ENCODE measurements at places on chromosomes 7 and 10.
A peak's percentile ranks its signal among the peaks of the same experiment; 100 is the strongest.

- no peak for DNase-seq
These were observed 20.7 kb upstream of the ZMIZ1 start for GRCh38 chr10:79047875-79048638.

DNA sequence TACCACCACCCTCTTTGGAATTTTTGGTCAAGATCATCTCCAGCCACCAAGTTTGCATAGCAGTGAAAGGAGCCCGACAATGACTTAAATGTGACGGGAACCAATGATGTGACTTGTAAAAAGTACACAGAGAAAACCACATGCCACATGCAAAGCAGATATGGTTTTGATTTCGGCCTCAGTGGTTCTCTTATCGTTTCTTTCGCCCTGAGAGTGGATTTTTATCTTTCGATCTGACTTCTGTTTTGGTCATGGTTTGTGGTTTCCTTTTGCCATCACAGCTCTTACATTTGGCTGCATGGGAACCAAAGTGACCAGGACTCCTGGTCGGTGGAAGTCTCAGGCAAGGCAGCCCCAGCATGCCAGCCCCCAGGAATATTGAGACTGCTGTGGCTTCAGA lies 31.5 kb downstream of the TCF7L2 start:
- DNase-seq, result peak; percentile 26

DNA sequence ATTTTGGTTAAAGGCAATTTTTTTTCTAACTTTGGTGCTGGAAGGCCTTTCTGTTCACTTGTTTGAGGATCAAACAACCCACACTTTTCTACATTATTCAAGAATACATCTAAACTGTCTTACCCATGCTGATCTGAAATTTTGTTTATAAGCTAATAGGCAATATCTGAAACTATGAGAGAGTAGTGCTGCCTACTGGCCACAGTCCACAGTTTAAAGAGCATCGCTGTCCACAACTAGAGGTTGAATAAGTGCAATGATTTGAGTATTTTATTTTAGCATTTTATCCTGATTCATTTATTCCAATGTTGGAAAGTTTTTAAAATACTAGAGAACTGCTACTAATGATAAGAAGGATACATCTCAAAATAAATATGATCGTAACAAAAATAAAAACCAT lies 306.9 kb downstream of the ELMO1 start:
- DNase-seq, result no peak

- no peak for DNase-seq
These were observed 21.8 kb upstream of the ITPRID1 start for GRCh38 chr7:31492086-31492485.

- DNase-seq, result no peak
These were observed 117.1 kb upstream of the POT1 start for GRCh38 chr7:125046767-125047166.

GRCh38 chr7:51229620-51230323 lies 86.8 kb downstream of the COBL start:
- DNase-seq, result no peak

- DNase-seq, result no peak
These were observed 875.8 kb upstream of the KCND2 start for GRCh38 chr7:119397156-119397555.

GRCh38 chr10:56351909-56352630 lies 9.0 kb downstream of the ZWINT start:
- no peak for DNase-seq

DNA sequence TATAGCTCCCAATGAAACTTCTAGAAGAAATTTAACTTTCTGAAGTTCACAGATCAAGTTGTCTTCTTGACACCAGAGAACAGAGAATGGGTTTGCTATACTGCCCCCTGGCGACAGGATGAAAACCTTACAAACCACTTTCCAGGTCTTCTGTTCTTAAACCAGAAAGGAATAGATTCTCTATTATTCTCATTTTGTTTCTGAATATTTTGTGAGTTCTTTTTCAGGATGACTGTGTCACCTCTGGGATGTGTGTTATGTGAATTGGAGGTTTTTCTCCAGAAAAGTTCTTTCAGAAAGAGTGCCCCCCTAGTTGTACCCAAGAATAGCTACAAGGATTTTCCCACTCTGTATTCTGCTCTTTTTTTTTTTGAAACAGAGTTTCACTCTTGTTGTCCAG lies 6.3 kb downstream of the IFT22 start:
- peak; percentile 32 for DNase-seq

GRCh38 chr7:74066626-74067025 lies 17.0 kb upstream of the LIMK1 start:
- DNase-seq, result no peak

DNA sequence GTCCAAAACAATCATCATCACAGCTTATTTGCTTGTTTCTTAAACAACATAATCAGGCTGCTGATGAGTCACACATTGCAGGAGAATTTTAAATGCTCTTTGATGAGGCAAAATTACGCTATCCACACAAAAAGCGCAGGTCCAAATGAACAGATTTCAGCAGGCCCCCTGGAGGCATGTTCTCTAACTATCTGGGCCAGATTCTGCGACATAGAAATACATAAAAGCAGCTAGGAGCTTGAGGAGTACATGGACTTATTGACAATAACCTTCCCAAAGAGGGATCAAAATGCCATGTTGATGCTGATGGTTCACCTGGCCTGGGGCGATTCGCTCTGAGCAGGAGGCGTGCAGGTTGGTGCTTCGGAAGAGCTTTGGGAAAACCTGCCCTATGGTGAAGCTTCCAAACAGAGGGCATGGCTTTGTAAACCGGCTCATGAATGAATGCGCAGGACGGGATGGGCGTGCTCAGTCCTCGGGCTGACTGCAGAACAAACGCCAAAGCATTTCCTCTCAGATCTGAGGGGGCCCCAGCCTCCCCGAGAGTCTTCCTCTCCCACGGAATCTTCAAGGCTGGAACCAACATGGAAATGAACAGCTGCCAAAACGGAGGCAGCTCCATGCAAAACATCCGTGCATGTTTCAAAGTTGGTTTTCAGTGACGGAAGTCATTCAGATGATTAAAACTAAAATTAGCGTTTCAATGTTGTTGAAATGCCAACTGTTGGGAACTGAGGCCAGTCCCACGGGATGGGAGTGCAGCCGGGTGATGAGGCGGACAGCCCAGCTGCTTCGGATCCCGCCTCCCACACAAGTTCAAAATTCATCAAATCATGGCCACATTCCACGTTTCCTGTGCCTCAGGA lies 179.6 kb downstream of the TCERG1L start:
- no peak for DNase-seq

GRCh38 chr10:97534746-97535367 lies 36.1 kb downstream of the UBTD1 start:
- DNase-seq, result peak; percentile 19

GRCh38 chr7:32126843-32127242 lies 56.6 kb upstream of the PDE1C start:
- no peak for DNase-seq

- peak; percentile 65 for DNase-seq
These were observed 100.7 kb upstream of the AFAP1L2 start for GRCh38 chr10:114504769-114505579.

DNA sequence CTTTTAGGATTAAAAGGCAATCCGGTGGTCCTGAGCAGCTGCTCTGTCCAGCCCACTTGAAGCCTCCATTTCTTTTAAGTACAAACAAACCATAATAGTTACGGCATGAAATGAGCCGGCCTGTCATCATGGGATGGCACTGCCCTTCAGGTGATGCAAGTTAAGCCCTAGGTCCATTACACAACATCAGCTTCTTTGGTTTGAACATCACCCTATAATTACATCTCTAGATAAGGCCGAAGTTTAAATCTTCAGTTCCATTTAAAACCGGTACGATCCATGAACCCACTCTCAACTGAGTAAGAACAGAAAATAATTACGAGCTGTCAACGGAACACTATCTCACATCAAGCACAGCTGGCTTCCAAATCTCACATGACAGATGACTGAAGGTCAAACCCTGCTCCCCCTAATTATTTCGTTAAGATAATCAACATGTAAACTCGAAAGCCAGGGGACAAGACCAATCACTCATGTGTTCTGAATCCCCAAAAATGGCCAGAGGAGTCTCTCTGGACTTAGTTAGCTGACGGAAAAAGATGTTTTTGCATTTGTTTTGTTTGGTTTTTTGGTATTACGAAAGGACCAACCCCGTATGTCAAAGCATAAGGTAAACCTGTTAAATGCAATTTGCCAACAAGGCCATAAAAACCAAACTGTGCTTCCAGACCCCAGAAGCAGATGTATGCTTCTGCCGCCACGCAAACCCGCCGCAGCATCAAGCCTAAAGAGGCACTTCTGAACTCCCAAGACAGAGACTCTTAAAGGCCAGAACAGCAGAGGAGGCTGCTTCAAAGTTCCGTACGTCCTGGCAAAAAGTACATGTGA lies 10.8 kb downstream of the GNA12 start:
- DNase-seq, result no peak

DNA sequence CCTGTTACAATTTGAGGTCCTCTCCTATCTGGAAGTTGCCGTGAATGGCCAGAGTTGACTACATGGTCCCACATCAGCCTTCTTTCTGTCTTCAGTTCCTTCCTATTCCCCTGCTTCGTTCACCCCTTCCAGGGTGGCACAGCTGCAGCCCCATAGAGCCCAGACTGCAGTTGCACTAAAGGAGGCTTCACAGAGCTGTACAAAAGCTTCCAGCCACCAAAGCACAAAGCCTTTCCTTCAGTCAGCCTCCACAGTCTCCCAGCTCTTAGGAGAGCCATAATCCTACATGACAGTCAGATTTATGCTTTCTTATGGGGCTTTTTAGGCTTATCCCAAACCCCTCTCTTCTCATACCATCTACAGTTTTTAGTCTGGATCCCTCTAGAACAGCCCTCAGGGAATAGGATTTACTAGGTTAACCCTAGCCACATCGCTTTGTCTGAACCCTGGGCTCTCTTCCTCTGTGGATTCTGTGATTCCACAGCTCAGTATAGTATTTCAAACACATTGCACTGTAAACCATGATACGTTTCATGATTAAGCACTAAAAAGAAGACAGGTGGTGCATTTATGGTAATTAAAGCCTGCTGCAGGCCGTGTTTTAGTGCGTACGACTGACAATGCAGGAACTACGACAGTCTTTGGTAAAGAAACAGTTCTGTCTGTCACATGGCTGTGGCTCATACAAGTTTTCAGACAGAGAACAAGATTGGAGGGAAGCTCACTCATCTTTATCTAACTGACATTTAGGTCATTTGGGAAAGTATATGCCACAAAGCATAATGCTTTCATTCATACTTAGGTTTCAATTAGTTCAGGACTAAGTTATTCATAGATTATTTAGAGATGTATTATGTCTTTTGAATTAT lies 208.3 kb upstream of the KMT2E start:
- DNase-seq, result no peak

- peak; percentile 17 for DNase-seq
These were observed 837.1 kb downstream of the LRMDA start for GRCh38 chr10:76268530-76268929.

- no peak for DNase-seq
These were observed 95.7 kb downstream of the CTTNBP2 start for GRCh38 chr7:117777335-117778142.

DNA sequence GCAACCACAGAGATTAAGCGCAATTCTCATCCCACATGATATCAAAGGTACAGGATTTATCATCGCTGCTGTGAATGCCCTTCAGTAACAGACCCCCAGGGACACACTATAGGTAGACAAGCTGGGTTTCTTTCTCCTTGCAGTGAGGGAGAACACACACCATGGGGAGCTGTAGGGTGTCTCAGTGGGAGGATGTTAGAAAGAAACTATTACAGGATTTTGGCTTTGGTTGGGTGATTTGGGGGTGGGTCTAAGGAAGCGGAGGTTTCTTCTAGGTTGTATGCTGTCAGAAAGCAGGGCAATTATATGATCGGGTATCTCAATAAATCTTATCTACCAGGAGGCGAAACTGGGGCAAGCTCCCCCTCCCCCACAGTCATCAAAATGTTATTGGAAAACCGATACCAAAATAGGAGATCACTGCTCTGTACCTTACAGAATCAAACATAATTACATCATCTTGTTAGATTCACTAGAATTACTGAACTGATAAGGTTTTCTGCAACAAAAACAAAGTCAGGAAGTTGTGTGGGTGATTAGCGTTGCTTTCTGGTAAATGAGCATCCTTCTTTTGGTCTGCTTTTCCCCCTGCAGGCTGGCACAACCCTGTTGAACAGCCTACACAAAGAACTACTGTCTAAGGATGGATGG lies 209.7 kb downstream of the TEX36 start:
- DNase-seq, result no peak

GRCh38 chr7:95796617-95797016 lies 24.3 kb downstream of the DYNC1I1 start:
- DNase-seq, result no peak

- no peak for DNase-seq
These were observed 13.4 kb upstream of the EPHA1 start for GRCh38 chr7:143422033-143422432.

- no peak for DNase-seq
These were observed 164.0 kb upstream of the GLI3 start for GRCh38 chr7:42400961-42401360.

DNA sequence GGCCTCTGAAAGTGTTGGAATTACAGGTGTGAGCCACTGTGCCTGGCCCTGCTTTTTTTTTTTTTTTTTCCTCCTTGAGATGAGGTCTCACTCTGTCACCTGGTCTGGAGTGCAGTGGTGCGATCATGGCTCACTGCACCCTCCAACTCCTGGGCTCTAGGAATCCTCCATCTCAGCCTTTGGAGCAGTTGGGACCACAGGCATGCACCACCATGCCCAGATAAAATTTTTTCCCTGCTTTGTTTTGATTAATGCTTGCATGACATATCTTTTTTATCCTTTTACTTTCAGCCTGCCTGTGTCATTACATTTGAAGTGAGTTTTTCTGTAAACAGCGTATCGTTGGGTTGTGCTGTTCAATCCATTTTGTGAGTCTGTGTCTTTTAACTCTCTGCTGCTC lies 97.0 kb downstream of the ANKRD61 start:
- DNase-seq, result no peak

DNA sequence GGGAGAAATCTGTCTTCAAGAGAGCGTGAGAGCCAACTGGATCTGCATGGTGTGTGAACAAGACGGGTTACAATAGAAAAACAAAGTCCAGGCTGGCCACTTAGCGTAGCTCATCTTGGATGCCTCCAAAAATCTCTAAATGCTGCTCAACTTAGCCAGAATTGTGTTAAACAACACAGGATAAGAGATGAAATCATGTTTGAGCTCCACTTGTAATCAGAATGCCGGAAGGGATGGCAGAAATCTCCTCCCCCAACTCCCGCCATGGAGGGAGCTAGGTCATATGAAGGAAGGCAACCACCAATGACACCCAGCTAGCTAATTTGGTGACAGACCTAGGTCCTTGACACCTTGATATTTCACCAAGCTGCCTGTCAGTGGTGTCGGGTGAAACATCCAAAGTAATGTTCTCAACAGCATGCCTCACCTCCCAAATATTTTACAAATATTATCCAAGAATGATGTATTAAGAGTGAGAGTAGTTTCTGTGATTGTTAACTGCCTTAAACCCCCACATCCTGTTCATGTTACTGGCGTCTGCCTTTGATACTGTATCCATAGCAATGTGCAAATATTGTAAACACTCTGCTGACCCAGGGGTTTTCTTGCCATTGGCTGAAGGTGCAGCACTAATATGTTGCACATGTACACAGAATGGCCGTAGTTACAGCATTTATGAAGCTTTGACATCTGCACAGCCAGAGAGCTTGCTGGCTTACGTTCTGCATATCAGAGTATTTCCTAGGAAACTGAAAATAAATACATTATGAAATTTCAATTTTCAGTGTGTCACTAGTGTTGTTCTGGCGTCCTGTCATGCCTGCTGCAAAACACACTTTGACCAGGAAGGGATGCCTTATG lies 25.8 kb downstream of the TMEM254 start:
- DNase-seq, result peak; percentile 90

GRCh38 chr7:585229-585711 lies 65.6 kb upstream of the PDGFA start:
- no peak for DNase-seq

GRCh38 chr10:103802081-103802480 lies 53.3 kb downstream of the SH3PXD2A start:
- no peak for DNase-seq

Measured in fibroblast of skin of right quadriceps (primary cell).